ENCODE measurements at places on chromosomes 4 and X.

DNA sequence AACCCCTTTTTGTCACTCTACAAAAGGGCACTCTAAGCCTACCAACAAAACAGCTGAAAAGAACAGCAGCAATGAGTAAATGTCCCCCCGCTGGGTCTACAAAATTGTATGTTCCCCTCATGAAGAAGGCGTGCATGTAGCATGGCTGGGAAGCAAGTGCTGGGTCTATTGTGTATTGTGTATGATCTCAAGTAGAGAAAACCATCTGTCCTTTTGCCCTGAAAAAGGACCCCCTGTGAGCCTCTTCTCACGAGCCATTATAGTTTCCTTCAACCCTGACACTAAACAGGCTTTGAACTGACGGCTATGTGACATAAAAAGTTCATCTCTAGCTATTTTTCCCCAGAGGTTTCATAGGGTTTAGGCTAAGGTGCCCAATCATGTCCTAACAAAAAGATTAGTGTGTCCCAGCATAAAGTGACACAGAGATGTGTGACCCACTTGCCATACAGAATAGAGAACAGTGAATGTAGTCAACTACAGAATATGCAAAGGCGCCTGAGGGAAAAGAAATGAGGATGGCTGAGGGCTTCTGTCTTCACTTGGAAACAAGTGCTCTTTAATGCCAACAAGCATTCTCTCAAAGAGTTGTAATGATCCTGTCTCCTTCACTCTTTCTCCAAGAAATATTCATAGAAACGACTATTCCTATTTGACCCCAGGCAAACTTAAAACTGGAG is 27.3 kb downstream of the COL25A1 start:
- no peak for DNase-seq

DNA sequence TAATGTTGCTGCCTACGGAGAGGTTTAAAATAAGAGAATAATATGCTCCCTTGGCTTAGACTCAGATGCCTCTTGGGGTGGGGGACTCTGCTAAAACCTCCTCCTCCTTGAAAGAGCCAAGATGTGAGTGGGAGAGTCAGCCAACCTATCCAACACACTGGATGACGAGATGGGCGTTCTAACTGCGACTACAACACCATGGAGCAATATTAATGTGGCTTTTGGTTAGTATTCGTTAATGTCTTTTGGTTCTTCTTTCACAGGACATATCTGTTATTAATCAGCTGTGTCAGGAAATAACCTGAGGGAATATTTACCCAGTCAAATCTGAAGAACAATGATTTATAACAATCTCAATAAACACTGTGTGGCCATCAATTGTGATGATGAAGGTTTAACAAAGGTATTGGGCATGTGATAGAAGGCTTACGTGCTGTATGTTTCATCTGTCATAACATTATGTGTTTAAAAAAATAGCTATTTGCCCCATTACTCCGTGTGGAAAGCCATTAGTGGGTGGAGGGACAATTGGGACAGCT is 143.5 kb upstream of the FTHL17 start:
- DNase-seq, result no peak

GRCh38 chr4:88005076-88005475 is 2.4 kb upstream of the PKD2 start:
- DNase-seq, result no peak

GRCh38 chrX:97637289-97637688 is 753.6 kb downstream of the RPA4 start:
- no peak for DNase-seq

DNA sequence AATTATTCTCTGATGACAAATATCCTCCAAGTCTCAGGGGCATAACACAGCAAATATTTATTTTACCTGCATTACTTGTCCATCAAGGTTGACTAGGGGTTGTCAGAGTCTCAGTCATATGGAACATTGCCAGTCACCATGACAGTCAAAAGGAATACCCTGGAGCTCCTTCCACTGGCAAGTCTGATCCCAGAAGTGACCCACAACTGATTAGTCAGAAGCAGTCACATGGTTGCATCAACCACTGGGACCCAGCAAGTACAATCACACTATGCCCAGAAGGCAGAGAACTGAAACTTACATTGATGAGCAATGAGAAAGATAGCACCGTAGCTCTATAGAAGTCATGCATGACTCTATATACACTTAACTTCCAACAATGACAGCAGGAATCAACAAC is 41.9 kb upstream of the SOD3 start:
- no peak for DNase-seq

- DNase-seq, result no peak
These were observed 10.8 kb downstream of the CETN2 start for GRCh38 chrX:152819732-152820131.

- DNase-seq, result no peak
These were observed 81.4 kb upstream of the IGFBP7 start for GRCh38 chr4:57191523-57192034.

GRCh38 chr4:151781026-151781425 is 20.2 kb upstream of the GATB start:
- no peak for DNase-seq

Measured in posterior cingulate gyrus (tissue), 11 donors.